ENCODE measurements at places on chromosomes 4 and X.

- DNase-seq = no peak
Measured at GRCh38 chr4:53932796-53933610, 131.4 kb downstream of the CHIC2 start.

GRCh38 chrX:54494989-54495813 lies 833 bp downstream of the FGD1 start:
- DNase-seq = no peak

GRCh38 chrX:18971506-18971905 lies 12.4 kb downstream of the PHKA2 start:
- DNase-seq = no peak

DNA sequence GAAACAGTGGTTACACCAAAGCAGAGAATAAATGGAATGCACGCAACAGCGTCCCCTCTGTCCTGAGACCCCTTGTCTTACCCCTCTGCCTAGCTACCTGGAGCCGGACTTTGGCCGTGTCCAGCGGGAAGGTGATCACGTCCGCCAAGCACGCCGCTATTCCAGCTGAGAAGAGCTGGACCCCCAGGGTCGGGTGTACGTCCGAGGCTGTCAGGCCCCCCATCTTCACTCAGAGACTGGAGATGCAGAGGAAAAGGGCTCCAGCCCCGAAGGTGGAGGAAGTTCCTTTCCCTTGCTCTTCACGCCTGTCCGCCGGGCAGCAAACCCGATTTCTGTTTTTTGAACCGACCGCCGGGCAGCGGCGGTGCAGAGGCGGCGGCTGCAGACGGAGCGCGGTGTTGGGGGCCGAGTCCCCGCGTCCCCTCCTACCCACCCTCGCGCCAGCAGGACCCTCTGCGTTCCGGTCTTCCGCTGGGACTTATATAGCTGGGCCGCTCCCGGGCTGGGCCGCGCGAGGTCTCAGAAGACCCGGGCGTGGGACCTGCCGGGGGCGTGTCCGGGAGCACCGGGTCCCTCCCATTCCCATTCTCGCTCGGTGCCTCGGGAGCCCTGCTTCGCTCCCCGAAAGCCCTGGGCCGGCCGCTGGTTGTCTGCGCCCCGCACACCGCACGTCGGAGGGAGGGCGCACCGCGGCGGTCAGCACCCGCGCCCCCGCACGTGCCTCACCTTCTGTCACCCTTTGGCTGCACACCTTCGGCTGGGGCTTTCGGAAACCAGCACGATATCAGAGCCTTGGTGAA lies at the start of gene UCP1:
Gene UCP1 (minus strand): TSS at position 455 of the 800 bp plus-strand sequence. CDS start 232 bp downstream, at position 223.
- DNase-seq = no peak

- DNase-seq = no peak
Measured at GRCh38 chrX:110086916-110087484, 84.1 kb downstream of the TMEM164 start.

GRCh38 chr4:185039508-185040273 lies 21.4 kb downstream of the HELT start:
- peak; percentile 33 for DNase-seq

DNA sequence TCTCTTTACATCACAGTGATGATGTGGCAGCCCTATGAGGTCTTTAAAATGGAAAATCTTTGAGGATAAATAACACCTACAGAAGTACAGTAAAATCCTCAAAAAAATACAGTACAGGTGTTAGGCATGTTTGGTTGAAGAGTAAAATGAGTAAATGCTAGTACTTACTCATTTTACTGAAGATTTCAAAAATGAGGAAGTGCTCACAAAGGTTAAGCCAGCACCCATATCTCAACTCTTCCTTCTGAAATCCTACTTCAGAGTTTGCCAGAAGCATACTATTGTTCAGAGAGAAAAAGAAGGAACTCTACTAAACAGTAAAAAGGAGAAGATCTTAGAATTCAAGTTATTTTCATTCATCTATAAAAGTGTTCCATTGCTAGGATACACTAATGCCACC lies 130.9 kb downstream of the CBR4 start:
- no peak for DNase-seq
